ENCODE measurements at places on chromosomes 2 and 18.

DNA sequence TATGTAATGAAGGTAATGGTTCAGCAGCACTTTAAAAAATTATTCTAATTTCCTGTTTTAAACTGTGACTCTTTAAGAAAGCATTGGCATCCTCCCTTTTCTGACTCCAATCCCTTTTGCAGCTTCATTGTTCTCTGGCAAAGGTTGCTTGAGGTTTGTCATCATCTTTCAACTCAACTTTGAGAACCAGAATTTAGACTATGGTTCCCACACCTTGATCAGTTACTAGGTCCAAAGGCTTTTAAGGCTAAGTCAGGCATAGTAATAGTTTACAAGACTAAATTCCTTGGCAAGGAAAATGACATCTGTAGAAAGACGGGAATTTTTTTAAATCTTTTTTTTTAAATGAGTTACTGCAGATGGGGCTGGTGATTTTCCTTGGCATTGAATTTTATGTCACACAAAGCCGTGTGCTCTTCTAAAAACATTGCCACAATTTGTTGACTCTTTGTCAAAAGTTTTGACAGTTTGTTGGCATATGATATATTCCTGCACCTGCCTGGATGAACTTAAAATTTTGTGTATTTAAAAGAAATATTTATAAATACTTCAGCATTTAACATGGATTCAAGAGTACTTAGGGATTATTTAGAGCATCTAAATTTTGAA lies 451.0 kb downstream of the MEIS1 start:
- DNase-seq: no peak

DNA sequence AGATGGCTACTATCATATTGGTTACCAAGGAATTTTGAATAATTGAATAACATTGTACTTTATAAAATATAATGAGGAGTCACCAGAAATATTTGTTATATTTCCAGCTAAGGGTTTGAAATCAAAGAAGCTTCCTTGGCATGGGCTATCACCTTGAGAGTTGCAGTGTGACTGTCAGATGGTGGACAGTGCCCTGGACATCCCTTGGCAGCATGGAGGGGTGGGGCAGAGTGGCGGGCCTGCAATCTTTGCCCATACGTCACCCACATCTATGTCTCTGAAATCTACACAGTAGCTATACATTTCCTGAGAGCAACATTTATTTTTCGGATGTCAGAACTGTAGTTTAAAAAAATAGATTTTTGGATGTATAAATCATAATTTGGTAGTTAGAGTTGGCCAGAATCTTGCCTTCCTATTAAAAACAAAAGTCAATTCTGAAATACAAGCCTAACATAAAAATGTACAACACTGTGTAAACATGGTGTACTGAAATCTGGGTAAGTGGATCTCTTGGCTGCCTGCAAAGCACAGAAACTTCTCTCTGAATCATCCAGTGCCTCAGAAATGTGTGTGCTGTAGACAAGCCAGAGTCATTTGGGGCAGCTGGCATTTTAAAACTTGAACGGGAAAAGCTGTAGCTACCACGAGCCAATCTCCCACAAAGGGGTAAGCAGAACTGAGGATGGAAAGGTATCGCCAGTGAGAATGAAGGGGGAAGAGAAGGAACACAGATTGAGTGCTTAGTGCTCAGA lies 124.2 kb upstream of the ARHGAP28 start:
- DNase-seq: no peak

DNA sequence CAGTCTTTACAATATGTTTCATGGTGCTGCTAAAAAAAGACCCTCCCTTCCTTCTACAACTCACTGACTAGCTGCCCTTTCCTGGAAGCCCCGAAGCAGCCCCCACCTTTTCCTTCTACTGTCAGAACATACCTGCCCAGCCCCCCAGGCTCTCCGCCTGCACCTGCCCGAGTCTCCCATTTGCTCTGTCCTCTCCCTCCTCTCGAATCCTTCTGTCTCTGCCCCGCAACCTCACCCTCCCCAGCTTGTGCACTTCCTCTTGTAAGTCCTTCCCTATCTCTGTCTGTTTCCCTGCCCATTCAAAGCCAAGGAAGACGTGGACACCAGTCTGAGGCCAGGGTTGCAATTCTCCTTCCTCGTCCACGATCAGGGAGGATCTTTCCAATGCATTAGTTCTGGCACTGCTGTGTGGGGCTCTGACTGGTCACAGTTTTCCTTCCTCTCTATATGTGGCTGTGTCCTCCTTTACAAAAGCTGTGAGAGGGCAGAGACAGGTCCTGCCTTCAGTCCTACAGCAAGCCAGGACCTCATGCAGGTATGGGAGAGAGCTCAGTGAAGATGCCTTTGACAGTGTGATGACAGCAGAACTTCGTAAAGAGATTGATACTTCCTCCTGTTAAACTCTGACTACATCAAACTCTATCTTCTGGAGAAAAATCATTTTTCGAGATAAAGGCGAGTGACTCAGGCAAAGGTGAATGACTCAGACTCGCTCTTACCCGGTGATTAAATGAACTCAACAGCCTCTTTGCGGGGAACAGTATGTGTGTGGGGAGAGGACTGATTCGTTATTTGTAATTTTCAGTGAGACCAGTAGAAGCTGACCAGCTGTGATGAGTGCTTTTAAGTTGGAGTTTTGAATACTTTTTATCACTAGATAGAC lies 14.2 kb downstream of the TNFRSF11A start:
- no peak for DNase-seq

DNA sequence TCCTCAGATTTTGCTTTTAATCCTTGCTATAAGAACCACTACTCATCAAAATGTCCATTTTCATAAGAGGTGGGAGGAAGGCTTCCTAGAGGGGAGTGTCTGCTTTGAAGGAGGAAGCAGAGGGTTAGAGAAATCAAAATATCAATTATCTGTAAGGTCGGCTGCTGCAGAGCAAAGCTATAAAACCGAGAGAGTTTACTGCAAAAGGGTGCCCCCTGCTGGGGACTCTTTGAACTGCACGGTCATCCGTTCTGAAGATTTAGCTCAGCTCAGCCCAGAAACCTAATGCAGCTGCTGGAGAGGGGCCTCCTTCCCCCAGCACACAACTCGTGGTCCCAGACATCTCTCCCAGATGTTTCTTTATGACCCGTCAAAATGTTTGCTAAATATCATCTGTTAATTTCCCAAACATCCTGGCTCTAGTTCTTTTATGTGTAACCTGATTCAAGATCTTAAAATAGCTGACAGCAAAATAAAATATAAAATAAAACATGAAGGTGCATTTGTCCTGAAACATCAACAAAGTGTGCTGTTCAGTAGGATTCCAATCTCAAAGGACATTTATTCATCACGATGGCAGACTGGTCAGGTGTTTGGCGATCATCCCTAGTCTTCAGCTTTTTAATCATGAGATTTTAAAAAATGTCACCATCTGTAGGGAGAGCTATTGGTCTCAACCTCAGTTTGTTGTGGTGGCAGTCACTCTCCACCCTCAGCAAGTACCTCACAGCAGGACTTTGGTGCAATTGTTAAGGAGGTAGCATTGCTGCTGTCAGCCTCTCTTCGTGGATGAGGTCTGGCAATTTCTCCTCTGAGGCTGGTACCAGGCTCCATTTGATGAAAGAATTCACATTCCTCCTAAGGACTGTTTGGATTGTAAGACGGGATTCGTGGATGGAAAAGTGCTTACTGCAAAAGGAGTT lies 185.9 kb downstream of the MTX2 start:
- peak; percentile 75 for DNase-seq

DNA sequence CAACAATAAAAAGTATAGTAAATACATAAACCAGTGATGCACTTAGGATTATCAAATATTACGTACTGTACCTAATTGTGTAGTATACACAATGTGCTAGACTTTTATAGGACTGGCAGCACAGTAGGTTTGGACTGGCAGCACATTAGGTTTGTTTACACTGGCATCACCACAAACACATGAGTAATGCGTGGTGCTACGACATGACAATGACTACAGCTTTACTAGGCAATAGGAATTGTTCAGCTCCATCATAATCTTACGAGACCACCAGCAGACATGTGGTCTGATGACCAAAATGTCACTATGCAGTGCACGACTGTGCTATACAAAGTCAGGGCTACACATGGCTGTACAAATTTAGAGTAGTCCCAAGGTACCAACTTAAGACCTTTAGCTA lies 2.3 kb downstream of the MBOAT2 start:
- no peak for DNase-seq

GRCh38 chr2:132811148-132811915 lies 141.3 kb upstream of the LYPD1 start:
- no peak for DNase-seq

GRCh38 chr18:79224381-79224780 lies 155.2 kb downstream of the ATP9B start:
- no peak for DNase-seq

- no peak for DNase-seq
Measured at GRCh38 chr2:66695226-66695735, 260.4 kb downstream of the MEIS1 start.

DNA sequence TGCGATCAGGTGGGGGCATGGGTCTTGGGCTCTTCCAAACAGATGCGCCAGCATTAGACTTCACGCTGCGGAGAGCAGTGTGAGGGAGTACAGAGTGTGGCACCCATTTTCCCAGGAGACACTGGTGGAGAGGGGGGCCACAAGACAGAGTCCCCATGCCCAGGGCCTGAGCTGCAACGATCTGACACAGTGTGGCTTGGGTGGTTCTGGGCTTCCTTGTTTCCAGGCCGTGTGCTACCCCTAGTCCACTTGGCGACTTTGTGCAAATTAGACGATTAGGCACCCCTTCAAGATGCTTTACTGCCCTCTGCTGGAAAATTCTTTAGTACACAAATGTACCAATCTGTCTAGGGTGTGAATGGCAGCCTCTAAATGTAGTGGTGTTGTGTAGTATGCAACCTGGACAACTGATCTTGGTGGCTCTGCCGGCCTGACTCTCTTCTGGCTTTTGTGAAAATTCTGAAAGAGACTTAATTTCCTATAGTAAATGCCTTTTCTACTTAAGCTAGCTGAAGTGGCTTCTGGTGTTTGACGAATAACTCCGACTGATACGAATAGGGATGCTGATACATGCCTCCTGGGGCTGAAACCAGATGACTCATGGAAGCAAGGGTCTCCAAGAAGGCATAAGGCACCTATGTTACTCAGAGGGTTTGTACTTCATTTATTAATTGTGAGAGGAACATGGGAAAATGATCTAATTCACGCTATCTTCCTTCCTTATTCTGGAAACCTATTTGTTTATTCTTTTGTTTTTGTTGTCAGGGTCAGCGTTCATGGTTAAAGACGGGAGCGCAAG lies 92.3 kb upstream of the SMAD2 start:
- DNase-seq: no peak

Data from activated T-cell treated with anti-CD3 and anti-CD28 coated beads for 1 hour (primary cell).